ENCODE measurements at places on chromosomes 1 and 21.
A peak's percentile ranks its signal among the peaks of the same experiment; 100 is the strongest.

- no peak for DNase-seq
These were observed 125.1 kb downstream of the CYYR1 start for GRCh38 chr21:26447932-26448475.

GRCh38 chr21:35164971-35165483 is 115.9 kb upstream of the RUNX1 start:
- no peak for DNase-seq

DNA sequence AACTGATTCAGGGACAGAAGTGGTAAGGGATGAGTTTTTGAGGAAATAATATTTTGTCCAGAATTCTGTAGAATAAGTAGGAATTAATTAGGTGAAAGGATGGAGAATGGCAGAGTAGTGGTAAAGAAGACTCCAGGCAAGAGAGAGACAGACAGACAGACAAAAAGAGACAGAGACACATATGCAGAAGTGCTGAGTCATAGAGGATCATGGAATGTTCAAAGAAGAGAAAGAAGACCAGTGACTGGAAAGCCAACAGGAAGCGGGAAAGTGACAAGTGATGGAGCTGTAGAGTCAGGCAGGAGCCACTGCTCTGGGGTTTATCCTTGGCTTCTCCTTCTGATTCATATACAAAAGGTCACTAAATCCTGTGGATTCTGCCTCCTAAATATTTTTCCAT is 85.9 kb downstream of the UROD start:
- DNase-seq: no peak

GRCh38 chr21:44360159-44360558 is 6.7 kb downstream of the TRPM2 start:
- DNase-seq: no peak

DNA sequence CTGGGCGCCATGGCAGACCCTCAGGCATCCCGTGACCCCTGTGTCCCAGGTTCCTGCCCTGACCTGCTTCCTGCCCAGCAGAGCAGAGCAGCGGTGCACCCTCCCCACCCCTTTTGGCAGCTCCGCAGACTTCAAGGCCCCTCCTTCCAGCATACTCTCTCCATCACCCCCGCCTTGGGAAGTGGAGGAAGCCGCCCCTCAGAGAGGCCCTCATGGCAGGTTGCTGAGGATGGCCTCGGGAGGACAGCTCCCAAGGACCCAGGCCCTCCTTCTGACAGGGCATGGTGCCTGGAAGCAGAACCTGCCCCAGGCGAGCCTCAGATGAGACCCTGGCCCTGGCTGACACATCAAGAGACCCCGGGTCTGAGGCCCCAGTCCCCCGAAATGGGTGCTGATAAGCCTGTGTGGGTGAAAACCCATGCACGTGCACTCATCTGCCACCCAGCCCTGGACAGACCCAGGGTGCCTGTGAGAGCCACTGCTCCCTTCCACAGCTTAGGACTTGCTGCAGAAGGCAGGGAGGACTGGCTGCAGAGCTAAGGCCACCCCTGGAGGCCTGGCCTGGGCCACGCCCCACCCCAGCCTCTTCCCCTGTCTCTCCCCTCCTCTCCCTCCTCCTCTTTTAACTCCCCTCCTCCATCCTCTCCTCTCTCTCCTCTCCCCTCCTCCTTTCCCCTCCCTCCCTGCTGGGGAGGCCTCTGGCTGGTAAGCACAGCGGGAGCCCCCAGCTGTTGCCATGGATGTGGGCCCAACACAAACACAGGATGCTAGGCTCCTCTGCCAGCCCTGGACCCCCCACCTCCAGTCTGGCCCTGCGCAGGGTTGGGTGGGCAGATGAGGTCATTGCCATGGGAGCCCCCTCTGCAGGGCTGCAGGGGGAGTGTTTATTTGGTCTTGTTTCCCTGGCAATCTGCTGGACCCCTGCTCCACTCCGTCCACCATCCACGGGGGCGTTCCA is 33.7 kb downstream of the WNT9A start:
- DNase-seq: no peak

DNA sequence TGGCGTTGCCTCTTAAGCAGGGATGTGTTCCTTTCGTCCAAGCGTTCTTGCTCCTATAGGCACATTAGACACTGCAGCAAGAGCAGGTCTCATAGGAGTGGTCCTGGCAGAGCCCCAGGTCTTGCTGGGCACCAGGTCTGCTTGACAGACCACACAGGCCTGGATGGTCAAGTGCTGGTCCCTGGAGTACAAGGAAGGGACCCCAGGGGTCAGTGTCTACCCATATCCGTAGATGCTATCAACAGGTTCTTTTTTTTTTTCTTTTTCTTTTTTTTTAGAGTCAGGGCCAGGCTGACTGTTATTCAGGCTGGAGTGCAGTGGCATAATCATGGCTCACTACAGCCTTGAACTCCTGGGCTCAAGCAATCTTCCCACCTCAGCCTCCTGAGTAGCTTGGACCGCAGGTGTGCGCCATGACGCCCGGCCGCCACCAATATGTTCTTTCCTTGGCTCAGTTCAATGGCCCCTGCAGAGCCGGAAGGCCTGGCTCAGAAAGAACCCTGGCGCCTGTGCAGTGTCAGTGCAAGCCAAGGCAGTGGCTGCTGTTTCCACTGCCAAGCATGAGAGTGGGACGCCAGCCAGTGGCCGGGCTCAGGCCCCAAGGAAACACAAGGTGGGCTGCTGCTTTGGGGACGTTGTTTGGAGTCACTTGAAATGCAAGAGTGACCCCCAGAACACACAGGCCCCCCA is 10.0 kb upstream of the TNFRSF8 start:
- no peak for DNase-seq

DNA sequence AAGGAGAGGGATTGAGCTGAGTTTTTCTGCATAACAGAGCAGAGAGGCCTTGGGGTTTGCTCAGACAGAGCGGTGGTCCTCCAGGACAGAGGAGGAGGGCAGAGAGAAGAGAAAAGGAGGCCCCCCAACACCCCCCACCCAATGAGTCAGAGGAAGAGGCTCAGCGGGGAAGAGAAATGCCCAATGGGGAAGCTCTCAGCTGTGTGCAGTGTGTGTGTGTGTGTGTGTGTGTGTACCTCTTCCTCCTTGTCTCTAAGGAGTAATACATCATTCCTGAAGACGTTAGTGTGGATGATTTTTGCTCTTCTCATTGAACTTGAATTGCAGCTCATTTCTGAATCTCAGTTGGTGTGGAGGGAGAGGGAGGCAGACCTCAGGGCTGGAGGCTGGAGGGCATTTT is 8.7 kb downstream of the TMPRSS3 start:
- no peak for DNase-seq

DNA sequence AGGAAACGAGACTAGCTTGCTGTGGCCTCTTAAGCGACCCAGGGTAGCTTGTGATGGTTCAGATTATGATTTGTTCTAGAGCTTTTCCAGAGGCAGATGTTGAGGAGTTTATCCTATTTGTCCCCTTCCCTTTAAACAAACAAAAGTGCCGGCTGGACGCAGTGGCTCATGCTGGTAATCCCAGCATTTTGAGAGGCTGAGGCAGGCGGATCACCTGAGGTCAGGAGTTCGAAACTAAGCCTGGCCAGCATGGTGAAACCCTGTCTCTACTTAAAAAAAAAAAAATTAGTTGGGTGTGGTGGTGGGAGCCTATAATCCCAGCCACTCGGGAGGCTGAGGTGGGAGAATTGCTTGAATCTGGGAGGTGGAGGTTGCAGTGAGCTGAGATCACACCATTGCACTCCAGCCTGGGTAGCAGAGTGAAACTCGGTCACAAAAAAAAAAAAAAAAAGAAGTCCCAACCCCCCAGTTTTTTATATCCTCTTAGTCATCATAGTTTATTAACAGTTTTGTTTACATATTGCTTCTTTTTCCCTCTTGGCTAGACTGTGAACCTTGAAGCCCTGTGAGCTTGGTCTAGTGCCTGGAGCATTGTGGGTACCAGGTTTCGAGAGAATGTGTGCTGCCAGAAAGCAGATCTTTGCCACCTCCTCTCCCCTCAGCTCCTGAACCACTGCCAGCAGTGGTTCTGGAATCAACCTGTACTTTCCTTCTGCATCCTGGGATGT is 29.8 kb downstream of the MAPKAPK2 start:
- no peak for DNase-seq

DNA sequence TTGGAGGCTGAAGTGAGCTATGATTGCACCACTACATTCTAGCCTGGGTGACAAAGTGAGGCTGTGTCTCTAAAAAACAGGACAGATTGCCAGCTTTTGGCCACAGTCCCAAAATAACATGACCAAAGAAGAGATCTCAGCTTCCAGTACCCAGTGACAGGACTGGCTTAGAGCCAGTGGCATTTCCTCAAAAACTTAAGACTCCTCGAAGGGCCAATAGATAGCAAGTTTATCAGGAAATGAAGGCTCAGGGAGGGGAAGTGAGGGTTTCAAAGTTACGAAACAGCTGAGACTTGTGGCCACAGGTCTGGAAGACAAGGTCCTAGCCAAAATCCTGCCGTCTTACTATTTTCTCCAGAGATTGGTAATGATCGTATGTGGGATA is 6.3 kb upstream of the TMEM39B start:
- DNase-seq: peak; percentile 31

- DNase-seq: no peak
These were observed 878 bp downstream of the OR11L1 start for GRCh38 chr1:247840818-247841217.

DNA sequence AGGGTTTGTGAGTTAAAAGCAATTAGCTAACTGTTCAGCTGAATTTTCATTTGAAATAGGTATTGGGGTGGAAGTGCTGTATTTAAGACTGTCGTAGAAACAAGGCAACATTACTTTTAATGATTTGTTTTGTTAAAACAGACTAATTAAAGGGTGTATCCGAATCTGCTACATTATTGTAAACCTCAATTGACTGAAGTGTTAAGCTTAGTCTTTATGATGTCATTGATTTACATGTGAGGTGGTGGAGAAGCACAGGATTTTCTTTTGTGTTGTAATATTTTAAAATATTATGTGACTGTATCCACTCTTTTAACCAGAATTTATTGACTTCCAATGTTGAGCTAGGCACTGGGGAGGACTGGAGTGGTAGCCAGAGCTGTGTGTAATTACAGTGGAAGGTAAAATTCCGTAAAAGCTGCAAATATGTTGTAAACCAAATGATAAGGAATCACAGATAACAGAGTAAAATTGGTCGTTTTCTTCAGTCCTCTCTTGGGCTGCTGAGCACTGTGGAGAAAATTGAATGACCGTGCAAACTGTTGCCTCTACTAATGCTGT is 1.6 kb downstream of the HOOK1 start:
- DNase-seq: no peak

- DNase-seq: no peak
These were observed 20.2 kb downstream of the COQ8A start for GRCh38 chr1:226960256-226960655.

DNA sequence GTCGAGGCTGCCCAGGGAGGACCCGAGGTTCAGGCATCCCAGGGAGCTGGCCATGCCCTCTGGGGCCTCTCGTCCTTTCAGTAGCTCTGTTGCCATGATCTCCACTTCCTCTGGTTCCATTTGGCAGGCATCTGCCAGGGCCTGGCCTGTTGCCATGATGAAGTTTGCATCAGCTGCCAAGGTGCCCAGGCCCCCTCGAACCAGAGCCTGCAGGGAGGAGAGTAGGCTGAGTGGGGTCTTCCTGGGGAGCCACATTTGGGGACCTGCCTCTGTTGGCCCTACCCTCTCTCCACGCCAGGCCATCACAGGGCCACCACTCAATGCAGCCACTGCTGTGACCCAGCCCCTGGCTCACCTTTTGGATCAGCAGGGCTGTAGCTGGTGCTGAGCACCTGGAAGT is 16.4 kb upstream of the KIF21B start:
- DNase-seq: no peak

DNA sequence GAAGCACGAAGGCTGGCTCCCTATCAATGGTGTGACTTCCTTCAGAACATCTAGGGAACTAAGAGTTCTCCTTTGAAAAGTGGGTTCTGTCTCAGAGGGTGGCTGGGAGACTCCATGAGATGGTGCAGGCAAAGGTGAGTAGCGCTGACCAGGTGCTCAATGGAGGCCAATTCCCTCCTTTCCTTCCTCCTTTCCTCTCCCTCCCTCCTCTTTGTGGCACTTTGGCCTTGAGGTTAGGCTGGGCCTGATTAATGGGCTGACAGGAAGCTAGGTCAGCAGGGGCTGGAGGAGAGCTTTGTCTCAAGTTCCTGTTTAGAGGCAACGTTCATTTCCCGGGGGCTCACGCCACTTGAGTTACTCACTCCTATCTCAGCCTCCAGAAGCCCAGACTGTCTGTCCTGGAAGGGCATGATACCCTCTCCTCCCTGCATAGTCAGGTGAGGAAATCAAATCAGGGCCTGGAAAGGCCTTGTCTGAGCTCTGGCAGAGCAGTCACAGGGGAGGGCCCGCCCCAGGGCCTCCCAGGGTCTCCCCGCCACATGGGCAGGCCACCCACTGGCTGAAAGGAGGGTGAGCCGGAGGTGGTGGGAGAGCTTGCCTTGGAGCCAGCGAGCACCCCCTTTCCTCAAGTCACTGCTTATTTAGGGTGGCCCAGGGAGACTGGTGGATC is 58.4 kb upstream of the SSBP3 start:
- peak; percentile 99 for DNase-seq

DNA sequence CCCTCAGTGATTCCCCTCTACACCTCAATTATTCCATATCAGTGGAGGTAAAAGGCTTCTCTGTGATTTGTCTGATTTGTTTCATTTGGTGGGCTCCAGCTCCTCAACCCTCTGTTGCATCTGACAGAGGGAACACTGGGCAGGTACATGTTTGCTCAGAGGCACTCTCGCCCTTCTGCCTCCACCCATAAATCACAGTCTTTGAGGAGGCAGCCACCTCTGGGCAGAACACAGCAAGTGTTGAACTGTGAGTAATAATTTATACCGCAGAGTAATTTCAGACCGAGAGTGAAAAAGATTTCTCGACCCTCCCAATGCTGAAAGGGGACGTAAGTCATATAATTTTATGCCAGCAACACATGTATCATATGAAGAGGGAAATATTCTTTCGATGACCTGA is 330.1 kb upstream of the PBX1 start:
- no peak for DNase-seq

DNA sequence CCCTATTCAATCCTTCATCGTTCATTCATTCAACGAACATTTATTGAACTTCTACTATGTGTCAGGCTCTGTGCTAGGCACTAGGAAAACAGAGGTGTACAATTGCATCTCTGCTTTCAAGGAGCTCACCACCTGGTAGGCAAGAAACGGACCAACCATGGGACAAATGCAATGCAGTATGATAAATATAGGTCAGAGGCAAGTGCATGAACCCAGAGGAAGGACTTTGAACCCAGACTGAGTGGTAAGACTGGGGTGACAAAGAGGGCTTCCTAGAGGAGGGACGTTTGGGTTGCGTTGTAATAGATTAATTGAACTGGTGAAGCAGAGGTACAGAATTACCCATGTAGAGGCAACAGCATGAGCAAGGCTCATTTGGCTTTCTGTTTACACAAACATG is 16.4 kb downstream of the CD2 start:
- DNase-seq: no peak

DNA sequence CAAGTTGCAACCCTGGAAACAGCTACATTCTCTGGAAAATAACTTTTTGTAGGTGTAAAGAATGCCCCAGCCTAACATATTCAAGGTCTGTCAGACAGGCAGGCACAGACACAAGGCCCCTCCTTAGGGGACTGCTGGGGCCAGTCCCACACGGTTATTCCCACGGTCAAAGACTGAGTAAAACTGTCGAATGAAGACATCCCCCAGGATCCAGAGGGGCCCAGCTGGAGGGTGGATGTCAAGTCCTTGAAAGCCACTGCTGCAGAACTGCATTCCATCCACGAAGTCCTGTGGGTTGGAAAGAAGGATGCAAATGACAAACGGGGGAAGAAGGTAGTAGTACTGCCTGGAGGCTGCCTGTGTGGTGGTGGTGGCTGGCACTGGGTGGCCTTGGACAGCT is 6.9 kb upstream of the RAB7B start:
- no peak for DNase-seq
